ENCODE measurements at places on chromosomes 3 and 15. TPM values are rescaled to one million over a fixed set of nuclear protein-coding genes. Genes with fewer than 3 reads are reported as not detected.

- DNase-seq: no peak
Measured at GRCh38 chr15:58109419-58109818, 28.8 kb upstream of the AQP9 start.

DNA sequence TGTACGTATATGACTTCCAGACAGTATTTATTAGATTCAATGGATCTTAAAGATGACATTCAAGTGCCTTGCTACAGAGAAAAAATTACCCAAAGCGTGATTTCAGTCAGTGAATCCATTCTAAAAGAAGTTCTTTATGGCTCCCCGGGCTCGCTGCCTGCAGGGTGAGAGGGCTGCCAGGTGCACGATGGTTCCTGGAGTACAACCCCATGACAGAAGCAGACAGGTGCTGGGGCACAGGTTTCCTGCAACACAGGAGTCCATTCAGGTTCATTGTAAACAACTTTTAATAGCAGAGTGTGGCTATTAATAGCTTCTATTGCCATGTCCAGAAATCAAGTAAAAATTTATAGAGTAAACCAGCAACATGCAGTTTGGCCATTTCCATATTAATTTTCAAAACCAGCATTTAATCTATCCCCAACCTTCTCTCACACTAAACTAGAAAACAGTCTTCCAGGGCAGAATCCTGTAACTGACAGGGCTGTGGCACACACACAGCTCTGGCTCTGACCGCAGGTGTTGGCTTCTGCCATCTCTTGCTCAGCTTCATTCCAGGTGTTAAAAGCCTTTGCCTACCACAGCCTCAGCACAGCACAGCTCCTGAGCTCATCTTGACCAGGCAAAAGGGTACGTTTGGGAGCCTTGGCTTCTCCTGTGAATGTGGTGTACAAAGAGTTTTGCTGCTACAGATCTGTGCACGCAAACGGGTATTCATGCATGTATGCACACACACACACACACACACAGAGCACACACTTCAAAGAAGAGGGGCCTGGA lies 185.9 kb downstream of the MEX3B start:
- DNase-seq: no peak

GRCh38 chr3:36525115-36525801 lies 145.0 kb downstream of the STAC start:
- no peak for DNase-seq

Gene AP3B2
- polyA plus RNA-seq: 0.29 TPM

GRCh38 chr15:84772467-84772866 lies 24.1 kb downstream of the ZNF592 start:
- no peak for DNase-seq

Gene CLDN16
- polyA plus RNA-seq: 0.13 TPM

DNA sequence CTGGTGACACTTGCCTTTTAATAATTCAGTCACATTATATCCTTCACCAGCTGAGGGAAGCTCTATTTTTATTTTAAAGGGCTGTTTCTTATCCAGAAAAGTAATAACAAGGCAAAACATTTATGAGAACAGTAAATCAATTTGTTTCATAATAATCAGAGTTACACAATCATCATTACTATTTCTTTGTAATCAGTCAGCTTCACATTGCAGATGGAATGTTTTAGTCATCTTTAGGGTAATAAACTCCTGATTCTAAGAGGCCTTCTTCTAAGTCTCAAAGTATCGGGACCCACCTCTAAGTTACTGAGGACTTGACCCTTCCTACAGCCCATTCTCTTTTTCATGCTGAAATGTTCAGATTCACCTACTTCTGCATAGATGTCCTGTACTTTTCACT lies 298.3 kb upstream of the TGFBR2 start:
- DNase-seq: no peak

GRCh38 chr15:34933432-34933975 lies 36.0 kb downstream of the AQR start:
- no peak for DNase-seq

DNA sequence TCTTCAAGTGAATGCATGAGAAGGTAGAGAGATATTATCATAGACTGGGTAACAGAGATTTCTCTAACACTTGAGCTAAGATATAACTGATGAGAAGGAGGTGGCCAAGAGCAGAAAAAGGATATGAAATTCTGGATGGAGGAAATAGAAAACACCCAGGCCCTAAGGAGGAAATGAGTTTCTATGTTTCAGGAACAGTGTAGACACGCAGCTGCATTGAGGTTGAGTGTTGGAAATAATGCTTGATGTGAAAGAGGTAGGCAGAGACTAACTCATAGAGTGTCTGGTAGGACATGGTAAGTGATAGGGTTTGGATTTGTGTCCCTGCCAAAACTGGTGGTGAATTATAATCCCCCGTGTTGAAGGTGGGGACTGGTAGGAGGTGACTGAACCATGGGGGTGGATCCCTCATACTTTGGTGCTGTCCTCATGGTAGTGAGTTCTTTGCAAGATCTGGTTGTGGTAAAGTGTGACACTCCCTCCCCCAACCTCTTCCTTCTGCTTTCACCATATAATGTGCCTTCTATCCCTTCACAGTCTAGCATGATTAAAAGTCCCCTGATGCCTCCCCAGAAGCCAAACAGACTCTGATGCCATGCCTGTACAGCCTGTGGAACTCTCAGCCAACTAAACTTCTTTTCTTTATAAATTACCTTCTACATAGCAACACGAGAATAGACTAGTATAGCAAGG lies 787.3 kb downstream of the EDEM1 start:
- DNase-seq: no peak

DNA sequence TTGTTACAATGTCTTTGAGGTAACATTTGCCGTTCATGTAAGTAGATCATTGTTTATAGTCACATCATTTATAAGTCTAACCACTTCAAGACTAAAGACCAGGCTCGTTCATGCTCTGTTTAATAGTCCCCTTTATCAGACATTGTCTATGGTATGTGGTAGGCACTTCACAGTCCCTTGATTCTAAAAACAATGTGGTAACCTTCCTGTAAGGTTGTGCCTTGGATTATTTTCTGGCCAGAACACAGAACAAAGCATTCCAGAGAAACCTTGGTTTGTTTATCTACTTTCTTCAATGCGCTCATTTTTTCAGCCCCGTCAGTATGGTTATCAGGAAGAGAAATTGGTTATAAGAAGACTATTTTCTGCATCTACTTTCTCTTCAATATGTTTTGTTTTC lies 16.3 kb upstream of the ST3GAL6 start:
- DNase-seq: no peak

Gene LTF
- 3.0 TPM for polyA plus RNA-seq

GRCh38 chr3:142941373-142942123 lies 21.9 kb downstream of the PAQR9 start:
- DNase-seq: no peak

- no peak for DNase-seq
Measured at GRCh38 chr3:161770484-161771386, 274.1 kb downstream of the OTOL1 start.

DNA sequence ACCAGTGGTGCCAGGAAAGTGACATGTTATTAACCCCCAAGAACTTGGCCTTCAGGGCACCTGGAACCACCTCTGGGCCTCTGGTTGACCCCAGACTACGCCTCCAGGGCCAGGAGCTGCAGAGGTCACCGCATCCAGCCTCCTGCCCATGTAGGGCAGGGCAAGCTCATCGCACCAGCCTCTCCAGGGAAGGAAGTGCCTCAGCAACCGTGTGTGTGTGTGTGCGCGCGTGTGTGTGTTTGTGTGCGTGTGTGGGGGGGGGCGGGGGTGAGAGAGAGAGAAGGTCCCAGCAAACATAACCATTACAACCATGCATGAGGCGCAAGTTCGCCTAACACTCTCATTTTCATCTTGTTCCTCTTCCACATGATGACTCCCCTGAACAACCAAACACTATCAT lies 31.8 kb downstream of the RAB6B start:
- no peak for DNase-seq

Gene MAPKAPK3
- polyA plus RNA-seq: 29.5 TPM

Gene SPTBN5
- 1.9 TPM for polyA plus RNA-seq

Gene CCR3
- polyA plus RNA-seq: 0.15 TPM

- no peak for DNase-seq
Measured at GRCh38 chr3:76132154-76132470, 346.8 kb upstream of the ZNF717 start.

Gene PGBD4
- polyA plus RNA-seq: 2.2 TPM

Gene UMPS
- polyA plus RNA-seq: 16.7 TPM

Gene CHRM5
- polyA plus RNA-seq: not detected

Gene DUOXA1
- not detected for polyA plus RNA-seq

DNA sequence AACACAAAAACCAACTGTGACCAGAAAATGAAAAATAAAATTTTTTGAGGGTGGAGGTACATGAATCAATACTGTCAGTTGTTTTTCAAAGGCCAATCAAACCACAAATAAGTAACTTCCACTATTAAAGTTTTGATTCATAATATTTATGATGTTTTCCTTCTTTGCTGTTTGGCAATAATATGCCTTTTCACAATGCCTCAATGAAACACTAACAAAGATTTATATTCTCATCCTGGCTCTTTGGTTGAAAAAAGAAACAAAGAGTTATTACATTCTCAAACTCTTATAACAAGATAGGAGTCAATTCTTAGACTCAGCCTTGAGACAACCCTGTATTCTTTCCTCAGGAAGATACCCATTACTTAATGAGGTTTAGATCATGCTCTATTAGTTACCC lies 63.1 kb downstream of the C3orf70 start:
- no peak for DNase-seq

DNA sequence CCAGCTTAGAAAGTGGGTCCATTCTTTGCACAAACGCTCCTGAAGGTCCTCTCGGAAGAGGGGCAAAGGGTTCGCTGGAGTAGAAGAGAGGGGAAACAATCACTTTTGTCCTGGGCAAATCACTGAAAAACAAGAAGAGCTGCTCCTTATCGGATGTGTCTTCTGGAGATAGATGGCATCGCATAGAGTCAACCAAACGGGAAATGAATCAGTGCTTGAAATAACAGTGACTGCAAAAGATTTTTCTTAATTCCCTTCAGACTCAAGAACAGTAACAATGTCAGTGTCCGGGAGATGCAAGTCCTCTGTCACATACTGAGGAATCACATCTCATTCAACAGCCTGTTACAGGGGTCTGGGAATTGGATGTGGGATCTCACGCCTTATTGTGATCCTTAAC lies 78.8 kb upstream of the PCSK6 start:
- DNase-seq: no peak

DNA sequence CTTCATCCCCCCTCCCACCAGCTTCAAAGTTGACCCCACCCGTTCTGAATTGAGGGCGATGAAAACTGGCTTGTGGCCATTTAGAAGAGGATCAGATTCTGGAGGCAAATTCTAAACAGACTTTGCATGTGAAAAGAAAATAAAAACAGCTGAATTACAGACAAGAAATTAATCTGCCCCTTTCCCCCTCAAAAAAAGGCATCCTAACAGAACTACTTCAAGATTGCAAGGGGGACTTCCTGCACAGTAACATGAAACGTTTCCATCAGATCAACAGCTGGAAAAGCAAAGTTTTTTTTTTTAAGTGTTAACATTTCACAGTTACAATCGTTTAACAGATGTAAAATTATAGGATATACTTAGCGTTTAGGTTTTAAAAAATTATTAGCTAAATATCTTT lies 229.3 kb downstream of the RORA start:
- DNase-seq: no peak

- no peak for DNase-seq
Measured at GRCh38 chr15:93165734-93166470, 76.9 kb upstream of the RGMA start.

- DNase-seq: peak; percentile 20
Measured at GRCh38 chr3:94069194-94069813, 6.4 kb downstream of the NSUN3 start.

- no peak for DNase-seq
Measured at GRCh38 chr15:56608140-56608778, 125.0 kb downstream of the ZNF280D start.

- DNase-seq: no peak
Measured at GRCh38 chr3:51962854-51963530, 4.3 kb downstream of the PCBP4 start.

DNA sequence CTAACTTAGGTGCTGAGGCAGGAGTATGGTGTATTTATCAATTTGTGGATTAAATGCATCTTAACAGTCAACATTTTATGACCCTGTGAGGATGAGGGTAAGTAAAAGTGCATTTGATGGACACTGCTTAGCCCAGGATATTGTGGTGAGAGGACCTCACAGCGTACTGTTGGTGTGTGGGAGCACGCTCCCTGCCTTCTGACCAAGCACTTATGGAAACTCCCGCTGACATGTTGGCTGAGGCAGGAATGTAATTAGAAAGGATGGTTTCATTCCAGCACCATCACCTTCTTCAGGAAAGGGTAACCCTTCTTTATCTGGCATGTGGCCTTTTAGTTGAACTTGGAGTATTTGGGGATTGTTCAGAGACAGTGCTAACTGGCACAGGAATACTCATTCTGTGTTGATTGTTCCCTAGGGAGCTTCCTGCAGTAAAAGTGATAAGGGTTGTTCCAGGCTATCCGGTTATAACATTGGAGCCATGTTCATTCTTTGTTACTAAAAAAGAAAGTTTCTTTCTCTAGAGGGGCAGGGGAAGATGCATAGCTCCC lies 11.7 kb upstream of the FSTL1 start:
- no peak for DNase-seq

Gene FETUB
- polyA plus RNA-seq: not detected

Gene IGSF11
- polyA plus RNA-seq: 1.7 TPM

Gene EXD1
- polyA plus RNA-seq: 0.06 TPM

DNA sequence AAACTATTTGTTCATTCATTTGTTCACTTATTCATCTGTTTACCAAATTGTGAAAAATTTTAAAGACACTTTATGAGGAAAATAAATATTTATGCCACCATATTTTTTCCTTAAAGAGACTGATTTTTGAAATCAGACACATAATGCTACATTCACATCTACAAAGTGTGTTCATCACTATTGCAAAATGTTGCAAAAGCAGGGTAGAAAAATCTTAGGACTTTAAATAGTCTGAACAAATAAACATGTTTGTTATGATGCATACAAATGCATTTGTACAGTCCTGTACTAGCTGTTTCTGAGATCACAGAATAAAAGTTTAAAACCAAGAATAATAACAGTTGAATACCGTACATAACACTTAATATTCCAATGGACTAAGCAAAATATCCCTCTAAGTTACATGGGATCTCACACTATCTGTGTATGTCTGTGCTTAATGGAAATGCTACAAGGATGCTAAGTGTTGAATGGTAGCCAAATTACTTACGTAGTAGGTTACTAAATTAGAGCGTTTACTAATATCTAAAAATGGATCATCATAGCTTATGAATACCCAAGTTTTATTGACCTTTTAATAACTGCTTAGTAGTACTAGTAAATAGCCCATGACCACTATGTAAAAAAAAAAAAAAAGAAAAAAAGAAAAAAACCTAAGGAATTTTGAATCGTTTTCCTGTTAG lies 25.1 kb downstream of the ATP11B start:
- DNase-seq: no peak
